ENCODE measurements at places on chromosomes 7 and 10. TPM values are rescaled to one million over a fixed set of nuclear protein-coding genes. Genes with fewer than 3 reads are reported as not detected.

HOXA4 gene
- not detected for total RNA-seq

FANK1 gene
- 0.59 TPM for total RNA-seq

TMEM140 gene
- total RNA-seq, result not detected

LRRTM3 gene
- total RNA-seq, result not detected

MACC1 gene
- 0.29 TPM for total RNA-seq

ZP3 gene
- 3.4 TPM for total RNA-seq

HOXA3 gene
- not detected for total RNA-seq

- DNase-seq, result no peak
Measured at GRCh38 chr7:51545131-51545530, 228.5 kb upstream of the COBL start.

DNA sequence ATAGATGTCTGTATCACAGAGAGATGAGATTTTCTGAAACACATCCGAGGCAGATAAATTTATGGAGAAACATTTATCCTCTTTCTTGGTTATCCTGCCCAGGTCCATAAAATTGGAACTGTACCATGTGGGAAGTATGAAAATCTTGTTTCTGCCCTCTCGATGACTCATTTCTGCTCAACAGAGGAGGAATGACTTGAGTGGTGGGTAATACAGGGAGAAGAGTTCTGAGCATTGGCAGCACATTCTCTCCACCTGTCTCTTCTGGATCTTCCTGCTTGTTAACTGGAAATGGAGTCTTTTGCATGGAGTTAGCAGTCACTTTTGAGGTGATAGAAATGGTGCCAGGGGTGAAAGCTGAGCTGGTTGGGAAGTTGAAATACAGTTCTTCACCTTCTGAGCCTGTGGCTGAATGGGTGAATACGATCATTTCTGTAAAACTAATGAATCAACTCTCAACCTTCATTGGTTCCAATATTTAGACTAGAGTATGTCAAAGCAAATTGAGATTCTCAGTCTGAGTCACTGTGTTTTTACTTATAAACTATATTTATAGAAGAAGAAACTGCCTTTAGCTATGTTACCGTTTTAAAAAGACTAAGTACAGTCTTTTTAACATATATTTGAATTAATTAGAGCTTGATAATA is 945.5 kb downstream of the SORCS3 start:
- no peak for DNase-seq

DNA sequence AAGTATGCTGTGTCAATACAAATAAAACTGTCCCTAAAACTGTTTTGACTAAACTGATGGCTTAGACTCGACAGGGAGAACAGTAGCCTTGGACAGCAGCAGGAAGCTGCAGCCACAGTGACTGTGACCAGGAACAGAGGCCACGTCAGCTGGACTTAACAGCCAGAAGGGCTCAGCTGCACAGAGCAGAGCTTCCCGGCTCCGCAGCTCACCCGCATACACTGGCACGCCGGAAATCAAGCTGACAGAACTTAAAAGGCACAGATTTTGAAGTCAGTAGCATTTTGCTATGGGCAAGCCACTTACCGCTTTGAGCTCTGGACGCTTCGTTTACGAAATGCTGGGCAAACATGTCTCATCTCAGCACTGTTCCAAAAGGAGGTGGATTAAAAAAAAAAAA is 769.7 kb upstream of the AUTS2 start:
- DNase-seq, result peak; percentile 22

- DNase-seq, result no peak
Measured at GRCh38 chr7:125465527-125465926, 535.9 kb upstream of the POT1 start.

DNA sequence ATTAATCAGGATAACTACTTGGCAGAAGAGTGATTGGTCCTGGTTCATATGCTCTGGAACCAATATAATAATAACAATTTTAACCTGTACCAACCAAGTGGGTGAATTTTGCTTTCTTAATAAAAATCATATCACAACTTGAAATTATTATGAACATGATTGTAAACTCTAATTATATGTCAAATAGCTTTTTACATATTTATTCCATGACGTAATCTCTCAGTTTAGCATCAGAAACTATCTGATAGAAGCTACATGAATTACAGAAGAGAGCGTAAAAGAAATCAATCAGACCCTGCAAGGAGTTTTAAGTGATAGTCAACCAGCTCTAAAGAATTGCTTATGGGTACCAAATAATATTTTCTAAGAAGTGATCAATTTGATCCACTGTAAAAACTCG is 10.1 kb downstream of the GNG11 start:
- DNase-seq, result no peak

- no peak for DNase-seq
Measured at GRCh38 chr10:62264702-62265436, 3.8 kb downstream of the RTKN2 start.

DNA sequence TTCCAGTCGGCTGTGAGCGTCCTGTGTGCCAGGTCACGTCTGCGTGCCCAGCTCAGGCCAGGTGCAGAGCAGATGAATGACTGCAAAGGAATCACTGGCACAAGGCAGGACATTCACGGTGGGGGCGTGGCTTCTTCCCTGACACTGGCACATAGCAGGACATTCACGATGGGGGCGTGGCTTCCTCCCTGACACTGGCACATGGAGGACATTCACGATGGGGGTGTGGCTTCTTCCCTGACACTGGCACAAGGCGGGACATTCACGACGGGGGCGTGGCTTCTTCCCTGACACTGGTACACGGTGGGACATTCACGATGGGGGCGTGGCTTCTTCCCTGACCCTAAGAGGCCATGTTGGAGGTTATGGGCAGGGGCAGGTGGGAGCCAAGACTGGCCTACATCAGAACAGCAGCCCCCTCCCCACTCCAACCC is 64.3 kb downstream of the MYL10 start:
- DNase-seq, result no peak

DNA sequence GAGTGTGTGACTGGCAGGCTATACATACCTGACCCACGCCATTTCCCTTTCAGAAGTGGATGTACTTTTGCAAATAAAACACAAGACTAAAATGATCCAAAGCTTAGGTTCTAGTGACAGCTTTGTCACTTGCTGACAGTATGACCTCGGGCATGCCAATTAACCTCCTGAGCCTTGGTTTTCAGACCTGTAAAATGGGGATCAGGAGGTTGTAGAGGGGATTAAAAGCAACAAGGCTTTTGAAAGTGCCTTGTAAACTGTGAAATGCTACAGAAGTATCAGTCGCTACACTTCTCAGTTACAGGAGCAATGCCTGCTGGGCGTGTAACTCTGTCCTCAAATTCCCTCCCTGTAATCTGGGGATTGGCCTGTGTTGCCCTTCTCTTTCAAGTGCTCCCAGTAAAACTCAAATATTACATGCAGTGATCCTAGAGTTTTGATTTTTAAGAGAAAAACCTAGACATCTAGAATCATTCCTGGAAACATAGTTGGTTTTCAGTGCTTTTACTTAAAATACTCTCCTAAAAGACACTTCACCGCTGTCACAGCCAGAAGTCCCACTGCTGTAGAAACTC is 8.8 kb upstream of the GRB10 start:
- DNase-seq, result no peak

DNA sequence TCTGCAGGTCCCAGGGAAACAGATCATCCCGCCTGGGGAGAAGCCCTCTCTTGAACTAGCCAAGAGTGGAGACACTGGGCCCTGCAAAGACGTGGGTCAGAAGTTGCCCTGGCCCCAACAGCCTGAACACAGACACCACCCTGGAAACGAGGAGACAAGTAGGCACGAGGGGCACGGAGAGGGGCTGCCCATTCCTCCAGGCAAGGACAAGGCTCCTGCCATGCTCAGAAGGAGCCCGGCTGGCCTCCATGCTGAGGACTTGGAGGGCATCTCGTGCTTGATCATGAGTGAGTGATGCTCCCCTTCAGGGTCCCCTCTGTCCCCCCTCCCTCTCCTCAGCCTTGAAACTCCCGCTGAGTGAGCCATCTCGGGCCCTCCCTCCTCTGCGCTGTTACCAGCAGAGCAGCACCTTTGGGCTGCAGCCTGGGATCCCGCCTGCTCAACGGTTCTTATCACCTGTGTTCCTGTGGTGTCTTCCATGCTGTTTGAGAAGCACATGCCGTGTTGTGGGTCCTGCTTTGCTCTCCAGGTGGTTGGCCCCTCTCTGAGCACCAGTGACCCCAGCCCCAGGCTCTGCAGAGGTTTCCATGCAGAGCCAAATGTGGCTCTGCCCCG is 544.3 kb downstream of the TCERG1L start:
- DNase-seq, result no peak

DNA sequence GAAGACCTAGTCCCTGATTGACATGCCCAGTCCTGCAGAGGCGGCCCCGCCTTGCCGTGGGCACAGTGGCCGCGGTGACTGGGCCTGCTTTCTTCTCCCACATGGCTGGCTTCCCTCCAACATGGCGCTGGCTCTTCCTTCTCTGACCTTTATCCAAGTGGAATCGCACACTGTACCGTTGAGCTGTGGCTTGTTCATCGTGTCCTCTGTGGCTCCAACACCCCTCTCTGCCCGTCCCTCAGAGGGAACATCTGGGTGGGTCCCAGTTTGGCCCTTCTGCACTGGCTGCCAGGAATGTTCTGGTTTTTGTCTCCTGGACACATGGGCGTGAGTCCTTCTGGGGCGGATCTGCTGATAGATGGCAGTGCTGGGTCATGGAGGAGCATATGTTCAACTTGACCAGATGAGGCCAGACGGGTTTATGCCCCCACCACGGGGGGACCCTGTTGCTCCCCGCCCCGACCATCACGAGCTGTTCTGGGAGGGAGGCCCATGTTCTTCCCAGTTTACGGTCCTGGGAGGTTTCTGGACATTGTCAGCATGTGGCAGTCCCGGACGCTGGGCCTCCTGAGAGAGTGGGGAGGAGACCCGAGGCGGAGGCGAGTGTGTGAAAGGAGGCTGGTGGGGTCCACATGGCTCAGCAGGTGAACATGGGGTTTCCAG is 63.5 kb downstream of the LHPP start:
- DNase-seq, result no peak

GRCh38 chr7:33630359-33630758 is 275.0 kb upstream of the BMPER start:
- no peak for DNase-seq

GRCh38 chr10:120492346-120492745 is 35.3 kb downstream of the PLPP4 start:
- no peak for DNase-seq

DNA sequence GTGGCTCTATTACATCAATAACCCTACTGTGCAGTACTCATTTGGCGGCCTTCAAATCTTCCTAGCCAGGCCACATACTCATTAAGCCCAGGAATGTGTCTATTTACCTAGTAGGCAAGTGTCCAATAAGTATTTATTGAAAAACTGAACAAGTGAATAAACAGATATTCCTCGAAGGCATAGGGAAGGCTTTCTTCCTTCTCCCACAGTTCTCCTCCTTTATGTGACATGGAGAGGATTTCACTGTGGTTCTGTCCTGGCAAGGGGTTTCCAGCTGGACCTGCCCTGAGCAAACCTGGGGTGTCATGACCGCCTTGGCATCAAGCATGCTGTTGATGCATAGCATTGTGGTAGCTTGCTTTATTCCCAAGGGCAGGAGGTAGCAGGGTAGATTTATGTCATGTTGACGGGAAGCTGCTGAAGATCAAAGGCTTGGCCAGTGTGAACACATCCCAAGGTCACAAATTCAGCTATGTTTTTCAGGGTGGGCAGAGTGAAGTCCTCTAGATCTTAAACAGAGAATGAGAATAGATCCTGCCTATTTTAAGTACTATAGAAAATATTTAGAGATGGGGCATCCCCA is 195.1 kb downstream of the INHBA start:
- no peak for DNase-seq

GRCh38 chr10:83647526-83647925 is 491.8 kb upstream of the GHITM start:
- no peak for DNase-seq

- DNase-seq, result no peak
Measured at GRCh38 chr7:150787321-150788281, 12.6 kb downstream of the TMEM176B start.

DNA sequence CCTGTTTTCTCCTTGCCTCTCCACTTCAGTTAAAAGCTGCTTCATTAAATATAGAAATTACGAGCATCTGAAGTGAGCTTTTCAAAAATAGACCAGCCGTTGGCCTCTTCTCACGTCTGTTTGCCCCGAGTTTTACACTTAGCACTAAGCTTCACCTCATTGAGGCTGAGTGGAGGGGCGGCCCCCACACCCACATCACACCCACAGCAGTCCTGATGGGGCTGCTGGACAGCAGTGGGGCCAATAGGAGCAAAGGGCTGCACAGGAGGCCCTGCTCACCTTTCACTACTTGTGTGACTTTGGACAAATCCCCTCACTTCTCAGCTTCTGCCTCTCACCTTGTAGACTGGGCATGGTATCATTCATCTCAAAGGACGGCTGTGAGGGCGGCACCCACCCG is 677.8 kb downstream of the SDK1 start:
- DNase-seq, result no peak

Data from glutamatergic neuron (in vitro differentiated cells).